ENCODE measurements at places on chromosomes 1 and 21.

DNA sequence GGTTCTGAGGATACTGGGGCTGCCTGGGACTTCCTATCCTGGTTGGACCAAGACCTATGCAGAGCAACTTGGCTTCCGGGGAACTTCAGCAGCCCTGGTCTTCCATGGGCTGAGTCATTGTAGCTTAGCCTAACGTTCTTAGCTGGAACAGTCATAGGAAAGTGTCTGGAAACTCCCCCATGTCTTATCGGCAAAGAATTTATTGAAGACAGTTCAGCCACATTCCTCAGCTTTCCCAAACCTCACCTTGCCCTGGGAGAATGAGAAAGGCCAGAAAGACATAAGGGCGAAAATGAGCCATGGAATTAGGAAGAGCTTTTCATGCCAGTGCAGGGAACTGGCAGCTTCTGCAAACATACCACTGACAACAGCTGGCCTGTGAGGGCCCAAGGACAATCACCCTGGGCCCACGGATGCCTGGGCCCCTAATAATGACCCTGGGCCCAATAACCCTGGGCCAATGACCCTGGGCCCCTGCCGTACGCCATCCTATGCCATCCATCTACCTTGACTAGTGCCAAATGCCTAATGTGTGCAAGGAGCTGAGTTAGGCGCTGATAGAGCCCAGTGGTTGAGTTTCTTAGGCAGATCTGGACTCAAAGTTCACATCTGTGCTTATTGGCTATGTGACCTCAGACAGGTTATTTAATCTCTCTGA, 114.4 kb upstream of the GADD45A start:
- no peak for DNase-seq

GRCh38 chr1:112998592-112999235, 42.7 kb upstream of the SLC16A1 start:
- DNase-seq, result no peak

DNA sequence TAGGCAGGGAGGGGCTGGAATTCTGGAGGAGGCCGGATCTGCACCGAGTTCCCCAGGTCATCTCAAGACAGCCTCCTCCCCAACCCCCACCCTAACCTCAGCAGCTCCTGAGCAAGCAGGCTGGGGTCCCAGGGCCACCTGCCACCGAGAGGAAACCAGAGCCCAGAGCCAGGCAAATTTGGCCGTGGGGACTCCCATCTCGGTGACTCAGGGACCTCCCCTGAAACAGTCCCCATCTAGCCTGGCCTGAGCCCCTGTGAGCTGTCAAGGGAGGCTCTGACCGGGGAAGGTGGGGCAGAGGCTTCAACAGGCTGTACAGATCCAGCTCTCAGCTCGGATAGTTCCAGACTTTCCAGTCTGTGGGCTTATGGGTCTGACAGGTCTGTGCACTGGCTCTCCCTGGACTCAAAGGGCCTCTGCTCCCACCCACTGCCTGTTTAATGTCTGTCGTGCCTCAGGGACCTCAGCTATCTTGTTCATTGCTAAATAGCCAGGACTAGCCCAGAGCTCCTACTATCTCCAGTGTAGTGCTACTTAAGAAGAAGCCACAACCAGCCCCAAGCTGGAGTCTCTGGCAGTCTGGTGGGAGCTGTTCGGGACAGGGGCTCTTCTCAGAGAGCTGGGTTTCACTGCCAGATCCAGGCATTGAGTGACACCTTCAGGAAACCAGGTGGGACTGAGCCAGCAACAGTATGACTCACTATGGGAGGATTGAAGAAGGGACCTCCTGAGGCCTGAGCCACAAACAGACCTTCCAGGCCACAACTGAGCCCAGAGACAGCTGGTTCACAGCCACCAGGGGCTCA, 25.6 kb downstream of the MATN1 start:
- DNase-seq, result no peak

DNA sequence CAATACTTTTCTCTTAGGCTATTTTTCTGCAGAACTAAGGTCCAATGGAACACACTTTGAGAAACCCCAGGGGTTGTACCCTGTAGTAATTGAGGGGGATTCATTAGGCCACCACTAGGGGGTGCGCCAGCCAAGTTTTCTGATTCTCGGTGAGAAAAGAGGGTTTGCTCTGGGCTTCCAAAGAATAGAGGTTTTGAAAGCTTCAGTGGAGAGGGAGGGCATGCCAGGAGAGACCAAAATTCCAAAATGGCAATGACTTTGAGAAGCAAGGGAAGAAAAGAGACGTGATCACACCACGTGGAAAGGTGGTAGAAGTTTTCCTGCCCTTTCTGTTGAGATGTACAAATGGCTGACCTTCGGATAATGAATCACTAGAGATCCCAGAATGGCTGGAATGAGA, 323.3 kb downstream of the RPS6KC1 start:
- peak; percentile 6 for DNase-seq

DNA sequence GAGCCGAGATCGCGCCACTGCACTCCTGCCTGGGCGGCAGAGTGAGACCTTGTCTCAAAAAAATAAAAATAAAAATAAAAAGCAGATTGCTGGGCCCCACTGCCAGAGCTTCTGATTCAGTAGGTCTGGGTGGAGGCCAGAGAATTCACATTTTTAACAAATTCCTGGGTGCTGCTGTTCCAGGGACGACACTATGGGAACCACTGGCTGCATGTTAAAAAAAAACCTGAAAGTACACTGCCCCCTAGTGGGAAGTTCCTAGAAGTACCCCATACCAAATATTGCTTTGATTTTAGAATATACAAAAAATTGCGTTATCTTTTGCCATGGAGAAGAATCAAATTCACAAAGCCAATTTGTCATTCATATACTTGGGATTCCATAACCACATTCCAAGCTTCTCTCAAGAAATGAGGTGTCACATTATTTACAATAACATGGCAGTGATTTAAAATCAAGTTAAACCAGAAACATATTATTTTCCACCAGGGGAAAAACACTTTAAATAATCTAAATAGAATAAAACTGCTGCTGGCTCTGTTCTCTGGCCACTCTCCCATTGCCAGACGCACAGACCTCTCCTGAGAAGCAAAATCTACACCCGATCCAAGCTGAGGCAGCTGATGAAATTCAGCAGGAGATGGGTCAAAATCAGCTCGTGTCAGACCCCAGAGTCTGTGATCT, 27.4 kb downstream of the SYF2 start:
- no peak for DNase-seq

GRCh38 chr1:24905355-24905978, 24.6 kb downstream of the RUNX3 start:
- DNase-seq, result no peak

- DNase-seq, result no peak
Observed at GRCh38 chr1:22633697-22634463, 2.5 kb upstream of the C1QA start.

DNA sequence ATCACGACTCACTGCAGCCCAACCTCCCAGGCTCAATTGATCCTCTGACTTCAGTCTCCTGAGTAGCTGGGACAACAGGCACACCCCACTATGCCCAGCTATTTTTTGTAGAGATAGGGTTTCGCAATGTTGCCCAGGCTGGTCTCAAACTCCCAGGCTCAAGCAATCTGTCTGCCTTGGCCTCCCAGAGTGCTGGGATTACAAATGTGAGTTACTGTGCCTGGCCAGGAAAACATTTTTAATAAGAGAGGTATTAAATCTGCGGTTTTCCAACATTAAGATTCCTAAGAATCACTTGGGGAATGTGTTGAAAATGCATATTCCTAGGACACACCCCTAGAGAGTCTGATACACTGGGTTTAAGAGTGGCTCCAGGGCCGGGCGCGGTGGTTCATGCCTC, 8.7 kb downstream of the CSF1 start:
- no peak for DNase-seq

DNA sequence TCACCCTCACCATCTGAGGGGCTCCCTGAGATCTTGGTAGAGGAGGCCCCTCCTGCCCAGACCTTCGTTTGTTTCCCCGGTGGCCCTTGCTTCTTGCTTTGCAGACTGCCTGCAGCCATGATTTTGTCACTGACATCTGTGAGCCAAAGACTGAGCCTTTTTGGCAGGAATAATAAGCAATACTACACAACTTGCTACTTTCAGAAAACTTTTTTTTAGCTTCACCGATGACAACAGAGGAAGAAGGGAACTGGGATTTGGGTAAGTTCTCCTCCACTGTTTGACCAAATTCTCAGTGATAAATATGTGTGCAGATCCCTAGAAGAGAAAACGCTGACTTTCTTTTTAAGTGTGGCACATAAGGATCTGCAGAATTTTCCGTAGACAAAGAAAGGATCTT, 11.7 kb upstream of the CD101 start:
- DNase-seq, result no peak

DNA sequence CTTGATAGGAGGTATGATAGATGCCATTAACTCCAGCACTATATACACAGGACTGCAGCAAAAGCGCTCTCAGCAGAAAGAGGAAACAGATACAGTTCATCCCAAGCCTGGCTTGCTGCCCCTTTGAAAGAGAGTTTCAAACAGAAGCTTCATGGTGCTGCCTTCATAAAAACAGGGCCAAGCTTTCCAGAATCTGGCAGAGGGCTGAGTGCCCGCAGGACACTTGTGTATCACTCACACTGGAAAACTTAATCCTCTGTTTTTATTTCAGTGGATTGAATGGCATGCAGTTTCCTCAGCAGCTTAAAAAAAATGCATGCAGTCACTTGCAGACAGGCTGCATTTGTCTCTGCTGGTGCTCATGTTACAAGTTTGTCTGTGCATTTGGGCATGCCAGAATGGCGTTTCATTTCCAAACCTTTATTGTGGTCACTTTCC, 40.4 kb downstream of the KCNJ15 start:
- no peak for DNase-seq

- DNase-seq, result no peak
Observed at GRCh38 chr1:231806623-231807495, 180.3 kb downstream of the DISC1 start.

- no peak for DNase-seq
Observed at GRCh38 chr1:242205622-242206489, 207.0 kb upstream of the MAP1LC3C start.

- no peak for DNase-seq
Observed at GRCh38 chr1:224333309-224333926, 3.4 kb upstream of the NVL start.

GRCh38 chr1:209567698-209568175, 15.8 kb upstream of the CAMK1G start:
- DNase-seq, result no peak

GRCh38 chr21:27515676-27516075, 548.8 kb upstream of the ADAMTS5 start:
- DNase-seq, result no peak

- no peak for DNase-seq
Observed at GRCh38 chr1:236144446-236145150, 2.3 kb downstream of the GPR137B start.

DNA sequence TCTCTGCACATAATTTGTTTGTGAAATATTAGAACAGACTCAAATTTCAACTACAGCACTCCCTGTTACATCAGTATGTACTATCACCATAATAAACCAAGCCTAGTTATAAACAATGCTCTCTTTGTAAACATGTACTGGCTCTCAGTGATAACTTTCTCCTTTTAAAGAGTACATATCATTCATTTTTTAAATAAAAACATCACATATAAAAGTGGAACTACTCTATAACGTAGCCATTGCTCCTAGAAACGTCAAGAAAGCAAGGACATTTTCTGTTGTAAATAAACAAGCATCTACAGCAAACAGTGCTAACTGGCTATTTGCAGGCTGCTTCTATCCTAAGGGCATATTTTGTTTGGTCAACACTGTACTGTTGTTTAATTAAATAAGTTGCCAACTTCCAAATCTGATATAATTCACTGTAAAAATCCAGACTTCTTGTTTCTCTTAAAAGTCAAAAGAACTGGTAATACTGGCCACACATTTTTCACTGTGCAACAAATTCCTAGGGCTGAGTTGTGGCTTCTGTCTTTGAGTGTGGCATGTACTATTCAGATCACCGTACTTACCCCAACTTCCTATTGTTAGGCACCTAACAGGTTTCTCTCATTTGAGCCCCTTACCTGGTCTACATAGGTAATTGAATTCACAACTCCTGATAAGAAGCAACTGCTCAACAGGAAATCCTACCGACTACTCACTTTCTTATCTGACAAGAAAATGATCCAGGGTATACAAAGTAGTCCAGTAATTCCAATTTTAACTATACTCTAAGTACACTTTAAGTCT, 111.9 kb downstream of the DENND1B start:
- DNase-seq, result no peak
